HuH-7.5 (cell line): ENCODE measurements at places on chromosomes 6 and 20.

GRCh38 chr6:156955494-156956183 is 178.5 kb downstream of the ARID1B start:
- no peak for DNase-seq

GRCh38 chr6:150547502-150548222 is 52.0 kb upstream of the PLEKHG1 start:
- DNase-seq: no peak

DNA sequence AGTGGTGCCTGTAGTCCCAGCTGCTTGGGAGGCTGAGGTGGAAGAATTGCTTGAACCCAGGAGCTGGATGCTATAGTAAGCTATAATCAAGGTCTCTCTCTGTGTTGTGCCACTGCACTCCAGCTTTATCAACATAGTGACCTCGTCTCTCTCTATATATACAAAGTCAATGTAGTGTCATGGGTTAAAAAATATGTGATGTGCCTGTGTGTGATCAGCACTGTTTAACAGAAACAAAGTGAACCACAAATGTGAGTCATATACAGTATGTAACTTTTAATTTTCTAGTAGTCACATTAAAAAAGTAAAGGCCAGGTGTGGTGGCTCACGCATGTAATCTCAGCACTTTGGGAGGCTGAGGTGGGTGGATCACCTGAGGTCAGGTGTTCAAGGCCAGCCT is 85.3 kb upstream of the RNF24 start:
- no peak for DNase-seq

DNA sequence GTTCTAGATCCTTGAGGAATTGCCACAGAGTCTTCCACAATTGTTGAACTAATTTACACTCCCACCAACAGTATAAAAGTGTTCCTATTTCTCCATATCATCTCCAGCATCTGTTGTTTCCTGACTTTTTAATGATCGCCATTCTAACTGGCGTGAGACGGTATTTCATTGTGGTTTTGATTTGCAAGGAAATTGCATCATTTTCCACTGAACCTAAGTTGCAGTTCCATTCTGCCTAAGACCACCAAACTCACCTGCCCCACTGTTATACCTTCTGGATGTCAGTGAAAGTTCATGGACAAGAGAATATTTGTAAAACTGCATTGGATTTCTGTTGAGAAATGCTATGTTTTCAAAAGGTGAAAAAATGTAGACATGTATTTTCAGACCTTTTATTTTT is 132.9 kb upstream of the ESR1 start:
- no peak for DNase-seq

GRCh38 chr6:97218912-97219311 is 64.1 kb downstream of the MMS22L start:
- no peak for DNase-seq

GRCh38 chr6:25670793-25671513 is 18.9 kb downstream of the SCGN start:
- DNase-seq: no peak

- no peak for DNase-seq
Measured at GRCh38 chr6:47263268-47263667, 46.4 kb downstream of the TNFRSF21 start.

DNA sequence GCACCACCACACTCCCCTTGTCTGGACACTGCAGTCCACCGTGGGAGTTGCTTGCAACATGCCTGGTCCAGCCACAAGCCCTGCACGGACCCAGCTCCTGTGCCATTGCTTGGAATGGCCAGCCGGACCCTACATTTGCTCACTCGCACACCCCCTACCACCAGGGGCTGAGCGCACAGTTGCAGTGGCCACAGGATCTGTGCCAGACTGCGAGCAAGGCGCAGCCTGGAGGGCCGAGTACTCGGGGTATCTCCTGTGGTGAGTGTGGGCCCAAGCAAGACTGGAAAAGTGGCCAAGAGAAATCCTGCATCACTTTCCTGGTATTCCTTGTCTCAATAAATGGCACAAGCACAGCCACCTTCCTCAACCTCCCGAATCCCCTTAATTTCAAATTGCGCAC is 85.4 kb upstream of the SAMD5 start:
- no peak for DNase-seq

DNA sequence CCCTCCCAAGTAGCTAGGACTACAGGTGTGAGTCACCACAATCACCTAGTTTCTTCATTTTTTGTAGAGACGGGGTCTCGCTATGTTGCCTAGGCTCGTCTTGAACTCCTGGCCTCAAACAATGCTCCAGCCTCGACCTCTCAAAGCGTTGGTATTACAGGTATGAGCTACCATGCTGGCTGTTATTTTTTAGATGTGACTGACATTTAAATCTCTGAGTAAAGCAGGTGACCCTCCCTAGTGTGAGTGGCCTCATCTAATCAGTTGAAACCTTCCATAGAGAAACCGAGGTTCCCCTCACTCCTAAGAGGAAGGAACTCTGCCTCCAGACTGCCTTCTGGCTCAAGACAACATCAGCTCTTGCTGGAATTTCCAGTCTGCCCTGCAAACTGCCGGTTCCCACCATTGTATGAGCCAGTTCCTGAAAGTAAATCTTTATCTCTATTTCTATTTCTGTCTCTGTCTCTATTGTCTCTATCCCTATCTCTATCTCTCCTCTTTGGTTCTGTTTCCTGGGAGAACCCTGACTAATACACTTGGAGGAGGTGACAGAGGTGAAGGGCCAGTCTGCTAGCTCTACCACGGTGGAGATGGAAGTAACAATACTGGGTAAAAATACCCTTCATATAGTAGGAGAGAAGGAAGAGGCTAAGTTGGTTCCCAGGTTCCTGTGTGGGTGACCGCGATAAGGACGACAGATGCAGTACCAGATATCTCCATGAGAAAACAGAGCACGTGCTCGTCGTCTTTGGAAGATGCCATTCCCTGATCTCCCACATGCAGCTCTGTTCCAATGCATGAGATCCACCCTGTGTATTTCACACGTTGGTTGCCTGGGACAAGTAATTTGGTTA is 81.0 kb downstream of the MYB start:
- no peak for DNase-seq

- no peak for DNase-seq
Measured at GRCh38 chr6:160261991-160262680, 3.5 kb upstream of the SLC22A2 start.

GRCh38 chr6:56490993-56491392 is 151.7 kb downstream of the DST start:
- no peak for DNase-seq

DNA sequence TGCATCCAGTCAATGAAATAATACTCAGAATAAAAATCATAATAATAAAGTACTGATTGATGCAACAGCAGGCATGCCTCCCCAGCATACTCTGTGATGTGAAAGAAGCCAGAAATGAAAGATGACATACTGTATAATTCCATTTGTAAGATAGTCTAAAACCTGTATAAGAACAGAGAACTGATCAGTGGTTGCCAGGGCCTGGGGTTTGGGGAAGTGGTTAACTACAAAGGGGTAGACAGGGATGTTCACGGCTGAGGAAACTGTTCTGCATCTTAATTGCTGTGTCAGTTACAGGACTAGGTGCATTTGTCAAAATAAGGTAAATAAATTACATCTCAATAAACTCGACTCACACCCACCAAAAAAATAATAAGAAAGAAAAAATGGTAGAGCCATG is 81.3 kb upstream of the BMP2 start:
- no peak for DNase-seq

GRCh38 chr20:5001174-5002076 is at the start of gene SLC23A2:
SLC23A2 (minus strand) TSS chr20:5001510; CDS start chr20:4932562, 68,948 bp downstream.
- DNase-seq: peak; percentile 79

GRCh38 chr20:37505263-37506151 is 15.5 kb upstream of the NNAT start:
- no peak for DNase-seq

GRCh38 chr6:46648869-46649492 is 3.6 kb downstream of the CYP39A1 start:
- no peak for DNase-seq

- no peak for DNase-seq
Measured at GRCh38 chr6:3624250-3625136, 127.0 kb downstream of the PXDC1 start.

GRCh38 chr6:25410102-25410501 is 130.9 kb downstream of the CARMIL1 start:
- DNase-seq: no peak

GRCh38 chr6:43511824-43512415 is 1.8 kb upstream of the LRRC73 start:
- no peak for DNase-seq

DNA sequence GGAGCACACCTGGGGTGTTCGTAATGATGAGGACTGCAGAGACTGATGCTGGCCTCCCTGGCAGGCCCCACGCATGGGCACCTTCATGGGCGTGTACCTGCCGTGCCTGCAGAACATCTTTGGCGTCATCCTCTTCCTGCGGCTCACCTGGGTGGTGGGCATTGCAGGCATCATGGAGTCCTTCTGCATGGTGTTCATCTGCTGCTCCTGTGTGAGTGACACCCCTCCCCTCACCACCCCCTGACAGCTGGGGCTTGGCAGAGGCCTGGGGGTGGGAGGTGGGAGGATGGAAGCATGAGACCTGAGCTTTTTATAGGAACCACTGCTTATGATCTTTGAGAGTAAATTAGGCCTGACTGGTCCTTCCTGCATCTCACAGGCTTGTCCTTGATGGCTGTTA is 6.7 kb downstream of the SLC12A5 start:
- DNase-seq: no peak

DNA sequence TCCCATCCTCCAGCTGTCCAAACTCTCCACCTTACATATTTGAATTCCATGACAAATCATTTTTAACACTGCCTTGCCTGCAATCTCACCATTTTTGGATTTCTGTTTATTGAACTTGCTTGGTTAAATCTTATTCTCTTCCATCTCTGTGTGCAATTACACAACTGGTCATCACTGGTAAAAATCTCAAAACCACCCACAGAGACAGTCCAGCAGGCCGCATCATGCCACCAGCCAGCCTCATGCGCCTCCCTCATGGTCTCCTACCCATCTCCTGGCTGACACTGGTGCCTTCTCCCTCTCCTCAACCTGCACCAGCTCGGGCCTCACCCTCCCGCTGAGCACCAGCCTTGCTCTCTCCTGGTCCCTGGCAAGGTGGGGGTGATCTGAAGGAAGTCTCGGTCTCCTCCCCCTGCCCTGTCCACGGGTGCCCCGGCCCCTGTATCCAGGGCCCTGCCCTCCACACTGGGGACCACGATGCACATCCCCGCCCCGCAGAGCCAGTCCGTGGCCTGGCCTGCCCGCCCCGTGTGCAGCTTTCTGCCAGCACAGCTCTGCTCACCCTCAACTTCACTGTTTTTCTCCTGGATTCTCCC is 92.0 kb downstream of the THBS2 start:
- no peak for DNase-seq

- no peak for DNase-seq
Measured at GRCh38 chr20:4519534-4519933, 202.2 kb upstream of the PRND start.

DNA sequence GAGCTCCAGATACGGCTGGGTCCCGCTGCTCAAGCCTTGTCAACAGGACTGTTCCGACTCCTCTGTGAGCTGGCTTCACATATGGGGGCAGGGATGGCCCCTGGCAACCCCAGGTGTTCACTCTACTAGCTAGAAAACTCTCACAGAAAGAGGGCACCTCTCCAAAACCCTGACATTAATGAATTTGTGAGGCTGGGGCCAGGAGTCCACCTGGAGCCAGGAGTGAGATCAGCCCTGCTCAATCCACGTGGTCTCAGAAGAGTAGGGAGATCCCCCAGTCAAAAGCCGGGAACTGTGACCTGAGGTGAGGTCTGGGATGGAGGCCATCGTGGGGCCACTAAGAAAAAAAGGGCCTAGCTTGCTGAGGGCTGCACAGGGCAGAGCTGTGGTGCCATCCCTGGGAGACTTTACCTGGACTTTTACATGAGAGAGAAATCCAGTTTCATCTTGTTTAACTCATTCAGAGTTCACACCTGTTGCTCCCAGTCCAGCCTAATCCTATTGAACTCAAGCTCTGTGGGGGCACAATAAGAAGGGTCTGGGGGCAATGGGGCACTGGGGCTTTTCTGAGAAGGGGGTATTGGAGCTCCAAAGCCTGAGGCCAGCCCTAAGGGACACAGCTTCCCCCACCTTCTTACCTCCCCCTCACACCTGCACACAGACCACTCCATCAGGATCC is 144.3 kb upstream of the MLN start:
- DNase-seq: no peak

- no peak for DNase-seq
Measured at GRCh38 chr20:59662161-59662560, 57.8 kb downstream of the PHACTR3 start.

DNA sequence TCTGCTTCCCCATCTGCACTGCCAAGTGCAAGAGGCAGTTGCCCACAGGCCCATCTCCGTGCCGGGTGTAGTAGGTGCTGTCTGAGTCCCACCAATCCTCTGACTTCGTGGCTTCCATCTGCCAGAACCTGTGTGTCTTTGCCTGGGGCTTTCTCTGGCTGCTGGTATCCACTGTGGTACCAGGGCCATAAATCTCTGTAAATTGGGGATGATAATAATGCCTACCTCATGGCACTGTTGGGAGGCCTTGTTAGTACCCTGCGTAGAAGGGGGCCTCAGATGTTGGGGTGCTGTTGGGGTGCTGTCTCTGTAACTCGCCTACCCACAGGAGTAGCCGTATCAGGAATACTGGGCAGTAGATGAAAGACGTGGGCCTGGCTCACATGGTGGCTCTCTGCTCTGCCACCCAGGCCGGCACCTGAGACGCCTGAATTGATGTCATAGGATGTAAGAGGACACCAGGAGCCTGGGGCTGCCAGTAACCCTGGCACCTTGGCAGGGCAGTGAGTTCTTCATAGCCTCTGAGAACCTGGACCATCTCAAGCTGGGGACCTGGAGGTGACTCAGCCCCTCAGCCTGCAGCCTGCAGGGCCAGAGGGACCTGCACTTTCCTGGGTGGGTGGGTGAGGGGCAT is 94.1 kb upstream of the RNF24 start:
- no peak for DNase-seq

DNA sequence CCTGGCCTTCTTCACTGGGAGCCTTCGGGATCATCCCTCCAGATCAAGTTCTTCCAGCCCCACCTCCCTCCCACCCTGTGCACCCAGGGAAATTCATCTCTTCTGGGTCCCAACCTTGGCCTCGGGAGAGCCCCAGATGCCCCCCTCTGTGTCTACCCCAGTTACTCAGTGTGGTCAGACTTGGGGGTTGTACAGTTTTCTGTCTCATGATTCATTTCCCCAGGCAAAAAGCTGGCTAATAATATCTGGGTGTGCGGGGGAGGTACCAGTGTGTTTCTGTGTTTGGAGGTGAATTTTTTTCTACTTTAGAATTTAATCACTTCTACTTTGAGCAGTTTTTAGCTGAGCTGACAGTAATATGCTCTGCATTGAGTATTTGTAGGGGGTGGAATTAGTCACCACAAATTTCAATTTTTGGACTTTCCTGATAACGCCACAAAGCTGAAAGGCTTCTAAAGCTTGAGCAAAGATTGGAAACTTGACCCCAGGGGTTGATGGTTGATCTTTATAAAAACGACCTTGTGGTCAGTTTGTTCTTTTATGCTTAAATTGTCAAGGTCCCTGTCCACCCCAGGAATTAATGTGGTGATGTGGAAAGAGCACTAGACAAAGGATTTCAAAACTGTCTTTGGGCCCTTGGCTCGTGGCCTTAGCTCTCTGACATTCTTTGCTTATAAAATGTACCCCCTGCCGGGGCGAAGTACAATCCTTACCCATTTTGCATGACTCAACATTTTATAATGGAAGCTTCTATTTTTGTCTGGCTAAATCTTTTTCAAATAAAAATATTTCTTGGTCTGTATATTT is 284.7 kb upstream of the TAB2 start:
- DNase-seq: no peak
